Endothelial cell (in vitro differentiated cells): ENCODE measurements at places on chromosomes 5 and 9.

DNA sequence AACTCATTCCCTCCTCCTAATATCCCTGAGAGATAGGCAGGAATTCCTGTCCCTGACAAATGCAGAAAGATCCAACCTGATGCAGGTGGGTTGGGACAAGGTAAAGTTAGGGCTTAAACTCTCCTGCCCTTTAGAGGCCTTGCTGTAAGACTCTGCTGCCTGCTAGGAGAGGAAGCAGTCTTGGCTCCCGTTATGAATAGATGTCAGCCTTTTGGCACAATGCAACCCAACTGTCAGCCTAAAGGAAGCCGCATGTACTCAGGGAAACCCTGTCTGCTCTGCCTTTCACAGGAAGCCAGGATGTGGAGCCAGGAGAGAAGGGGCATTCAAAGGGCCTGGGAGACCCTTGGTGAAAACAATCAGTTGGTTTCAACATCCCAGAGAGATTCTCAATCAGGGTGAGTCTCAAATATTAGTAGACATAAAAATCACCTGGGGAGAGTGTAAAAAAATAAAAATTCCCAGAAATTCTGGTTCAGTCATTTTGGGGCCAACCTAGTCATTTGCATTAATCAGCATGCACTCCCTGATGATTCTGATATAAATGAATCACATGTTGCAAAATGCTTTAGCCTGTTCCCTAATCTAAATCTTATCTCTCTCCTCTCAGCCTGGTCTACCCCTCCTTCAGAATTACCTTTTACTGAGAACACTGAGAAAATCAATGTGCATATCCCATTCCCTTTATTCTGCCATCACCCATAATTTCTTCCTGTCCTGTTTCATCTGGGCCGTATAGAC, 136.2 kb upstream of the TRIM32 start:
- no peak for DNase-seq

DNA sequence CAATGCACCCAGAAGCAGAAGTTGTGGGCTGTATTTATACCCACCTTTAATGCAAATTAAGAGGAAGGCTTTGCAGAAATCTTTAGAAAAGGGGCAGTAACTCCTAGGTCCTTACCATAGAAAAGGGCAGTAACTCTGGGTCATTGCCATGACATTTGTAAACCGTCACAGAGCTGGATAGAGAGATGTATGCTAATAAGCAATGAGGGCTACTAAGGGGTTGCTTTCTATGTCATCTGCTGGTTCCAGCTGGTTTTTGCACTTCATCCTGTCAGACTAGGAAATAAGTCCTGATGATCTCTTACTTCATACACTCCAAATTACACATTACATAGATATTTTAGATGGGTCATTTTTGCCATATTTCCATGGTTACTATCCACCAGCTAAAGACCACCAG, 299.1 kb upstream of the TYRP1 start:
- no peak for DNase-seq

DNA sequence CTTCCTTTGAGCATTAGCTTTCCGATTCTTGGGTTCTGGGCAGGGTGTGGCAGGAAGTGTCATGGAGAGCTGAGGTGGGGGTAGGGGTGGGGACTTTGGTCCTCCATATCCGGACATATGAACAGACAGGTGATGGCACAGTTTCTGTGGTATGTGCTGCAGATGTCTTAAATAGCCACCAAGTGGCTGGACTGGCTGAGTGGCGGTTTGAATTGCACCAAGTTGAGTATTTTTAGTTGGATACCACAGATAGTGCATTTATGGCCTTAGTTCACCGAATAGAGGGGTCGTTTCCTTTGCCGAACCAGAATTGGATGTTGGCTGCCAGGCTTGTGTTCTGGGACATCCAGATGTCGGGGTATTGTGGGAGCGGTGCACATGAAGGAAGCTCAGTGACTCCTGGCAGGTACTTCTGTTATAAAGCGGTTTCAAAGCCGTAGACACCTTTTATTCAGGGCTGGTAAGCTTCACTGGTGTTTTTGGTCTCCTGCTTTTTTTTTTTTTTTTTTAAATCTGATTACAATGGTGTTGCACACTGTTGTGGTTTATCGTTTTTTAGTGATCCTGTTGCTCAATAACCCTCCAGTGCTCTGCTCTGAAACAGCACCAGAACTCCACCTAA, 15.1 kb upstream of the TNFAIP8 start:
- no peak for DNase-seq

DNA sequence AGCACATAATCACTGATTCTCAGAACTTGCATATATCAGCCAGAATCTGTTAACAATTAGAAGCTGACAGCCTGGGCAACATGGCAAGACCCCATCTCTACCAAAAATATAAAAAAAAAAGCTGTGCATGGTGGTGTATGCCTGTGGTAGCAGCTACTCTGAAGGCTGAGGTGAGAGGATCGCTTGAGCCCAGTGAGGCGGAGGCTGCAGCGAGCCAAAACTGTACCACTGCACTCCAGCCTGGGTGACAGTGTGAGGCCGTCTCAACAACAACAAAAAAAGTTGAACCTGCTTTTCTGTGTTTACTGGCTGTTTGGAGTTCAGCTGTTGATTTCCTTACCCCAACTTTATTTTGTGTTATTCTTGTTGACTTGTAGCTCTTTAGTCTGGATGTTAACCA, 66.8 kb downstream of the GOLPH3 start:
- no peak for DNase-seq
